ENCODE measurements at places on chromosomes 7 and 10. TPM values are rescaled to one million over a fixed set of nuclear protein-coding genes. Genes with fewer than 3 reads are reported as not detected.

DNA sequence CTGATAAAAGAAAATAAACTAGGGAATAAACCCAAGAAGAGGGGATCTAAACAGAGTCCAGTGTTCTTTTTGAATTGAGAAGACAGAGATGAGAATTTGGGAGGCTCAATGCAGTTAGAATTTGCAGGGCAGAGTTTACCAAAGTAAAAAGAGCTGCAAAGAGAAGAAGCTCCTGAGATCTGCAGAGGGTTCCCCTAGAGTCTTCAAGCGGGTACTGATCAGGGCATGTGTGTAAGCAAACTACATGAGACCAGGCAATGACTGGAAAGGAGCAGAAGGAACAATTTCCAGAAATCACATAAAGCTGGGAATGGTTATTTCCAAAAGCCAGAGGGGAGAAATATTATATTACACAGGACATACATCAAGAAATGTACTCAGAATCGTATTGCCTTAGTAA, 58.1 kb upstream of the TES start:
- DNase-seq, result no peak

- peak; percentile 64 for DNase-seq
These were observed 225.6 kb downstream of the AHR start for GRCh38 chr7:17523813-17524739.

DNA sequence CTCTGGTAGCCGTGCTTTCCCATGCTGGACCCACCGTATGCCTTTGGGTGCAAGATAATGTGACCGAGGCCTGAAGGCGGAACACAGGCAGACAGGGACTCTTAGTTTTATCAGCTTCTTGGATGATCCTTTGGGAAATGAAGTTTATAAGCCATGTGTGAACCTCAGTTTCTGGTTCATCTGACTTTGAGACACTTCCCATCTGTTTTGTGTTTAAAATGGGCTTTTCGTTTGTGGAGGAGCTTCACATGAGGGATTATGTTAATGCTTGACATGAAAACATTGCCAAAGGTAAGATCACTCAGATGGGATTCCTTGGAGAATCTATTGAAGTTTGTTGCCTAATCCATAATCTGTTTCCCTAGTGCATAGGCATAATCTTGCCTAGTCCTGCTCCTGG, 249.8 kb upstream of the LYZL1 start:
- no peak for DNase-seq

DNA sequence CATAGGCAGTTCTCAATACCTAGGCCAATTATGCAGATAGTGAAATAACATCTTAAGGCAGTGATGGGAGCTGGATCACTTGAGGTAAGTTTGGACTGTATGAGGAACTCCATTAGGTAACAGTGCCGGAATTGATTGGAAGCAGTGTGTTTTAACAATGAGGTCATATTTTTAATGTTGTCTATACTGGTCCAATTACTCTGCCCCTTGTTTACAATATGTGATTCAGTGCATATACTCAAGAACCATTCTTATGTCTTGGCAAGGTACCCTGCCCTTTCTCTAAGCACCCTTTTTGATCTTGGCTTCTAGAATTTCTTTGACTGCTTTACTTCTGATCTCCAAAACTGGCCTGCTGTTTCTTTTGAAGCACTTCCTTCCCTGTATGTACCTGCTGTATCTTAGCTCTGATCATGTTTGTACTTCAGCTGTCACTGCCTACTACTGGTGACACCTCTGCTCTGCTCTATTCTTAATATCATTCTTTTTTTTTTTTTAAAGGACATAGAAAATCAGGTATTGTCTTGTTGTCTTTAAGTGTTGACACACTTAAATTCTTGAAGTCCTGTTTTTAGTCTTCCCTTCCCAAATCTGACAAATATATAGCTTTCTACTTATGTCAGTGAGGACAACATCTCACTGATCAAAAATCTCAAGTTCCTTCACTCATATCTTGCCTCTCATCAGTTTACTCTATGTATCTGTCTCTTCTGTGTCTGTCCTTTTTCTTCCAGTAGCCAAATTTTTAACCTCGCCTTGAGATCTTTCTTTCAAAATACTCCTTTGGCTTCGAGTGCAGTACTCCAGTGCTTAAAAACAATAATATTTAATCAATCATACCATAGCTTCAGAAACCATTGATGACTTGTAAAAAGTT, 46.4 kb upstream of the RPA3 start:
- DNase-seq, result peak; percentile 47

DNA sequence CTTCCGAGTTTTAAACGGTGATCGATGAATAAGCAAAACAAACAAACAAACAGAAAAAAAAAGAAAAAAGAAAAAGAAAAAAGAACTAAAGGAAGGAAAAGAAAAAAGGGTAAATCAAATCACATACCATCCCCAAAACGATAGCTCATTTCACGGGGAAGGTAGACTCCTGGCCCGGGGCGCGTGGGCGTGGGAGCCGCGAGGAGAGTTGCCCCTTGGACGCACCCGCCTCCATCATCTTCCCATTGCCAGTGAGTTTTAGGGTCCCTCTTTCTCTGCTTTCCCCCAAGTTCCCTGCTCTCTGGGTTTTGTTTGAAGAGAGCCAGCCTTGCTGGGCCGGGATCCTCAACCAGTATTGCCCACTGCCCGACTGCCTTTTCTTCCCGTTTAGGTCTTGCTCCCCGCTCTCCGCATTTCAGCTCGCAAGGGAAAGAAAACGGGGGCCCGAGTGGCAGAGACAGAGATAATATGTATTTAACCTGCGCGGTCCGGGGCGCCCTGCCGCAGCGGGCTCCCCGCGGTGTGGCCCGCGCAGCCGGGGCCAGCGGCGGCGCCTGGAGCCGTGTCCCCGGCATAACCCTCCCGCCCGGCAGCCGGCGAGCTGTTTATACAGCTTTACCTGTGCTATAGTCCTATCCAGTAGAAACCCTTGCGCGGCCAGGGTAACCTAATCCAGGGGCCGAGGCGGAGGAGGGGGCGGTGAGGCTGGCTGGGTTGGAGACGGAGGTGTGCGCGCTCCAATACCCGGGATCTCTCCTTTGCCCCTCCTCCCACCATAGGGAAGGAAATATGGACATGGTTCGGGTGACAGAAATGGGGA, 5.2 kb upstream of the GATA3 start:
- DNase-seq, result peak; percentile 47

The GPR15LG gene
- not detected for total RNA-seq
